ENCODE measurements at places on chromosomes 5 and 9.

DNA sequence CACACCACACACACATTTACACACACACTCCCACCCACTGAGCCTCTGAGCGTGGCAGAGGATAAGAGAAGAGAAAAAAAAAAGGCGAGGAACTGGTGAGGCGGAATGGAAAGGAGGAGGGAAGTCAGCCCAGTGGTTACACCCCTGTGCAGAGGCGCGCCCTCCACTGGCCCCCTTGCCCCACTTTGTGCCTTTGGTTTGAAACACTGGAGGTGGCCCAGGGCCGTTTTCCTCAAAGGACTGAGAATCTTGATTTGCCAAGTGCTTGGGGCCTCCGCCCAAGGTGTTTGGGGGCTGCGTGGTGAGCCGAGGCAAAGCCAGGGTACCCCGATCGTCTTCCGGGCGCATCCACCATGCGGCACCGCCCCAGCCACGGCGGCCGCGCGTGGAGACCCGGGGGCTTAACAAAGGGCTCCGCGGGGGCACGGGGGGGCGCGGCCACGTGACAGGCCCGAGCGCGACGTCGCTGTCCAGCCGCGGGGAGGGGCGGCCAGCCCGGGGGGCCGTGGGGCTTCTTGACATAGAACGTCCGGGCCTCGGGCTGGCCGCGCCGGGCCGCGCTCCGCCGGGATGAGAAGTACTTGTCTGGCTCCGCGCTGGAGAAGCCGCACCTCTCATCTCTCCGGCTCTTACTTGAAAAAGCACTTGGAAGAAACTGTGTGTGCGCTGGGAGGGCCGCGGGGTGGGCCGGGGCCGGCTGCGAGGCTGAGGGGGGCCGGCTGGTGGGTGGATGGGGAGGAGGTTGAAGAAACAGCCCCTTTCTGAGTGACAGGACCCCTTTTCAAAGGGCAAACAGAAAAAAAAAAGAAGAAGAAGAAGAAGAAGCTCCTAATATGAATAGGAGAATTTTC, 21.0 kb downstream of the NR2F1 start:
- DNase-seq: no peak

DNA sequence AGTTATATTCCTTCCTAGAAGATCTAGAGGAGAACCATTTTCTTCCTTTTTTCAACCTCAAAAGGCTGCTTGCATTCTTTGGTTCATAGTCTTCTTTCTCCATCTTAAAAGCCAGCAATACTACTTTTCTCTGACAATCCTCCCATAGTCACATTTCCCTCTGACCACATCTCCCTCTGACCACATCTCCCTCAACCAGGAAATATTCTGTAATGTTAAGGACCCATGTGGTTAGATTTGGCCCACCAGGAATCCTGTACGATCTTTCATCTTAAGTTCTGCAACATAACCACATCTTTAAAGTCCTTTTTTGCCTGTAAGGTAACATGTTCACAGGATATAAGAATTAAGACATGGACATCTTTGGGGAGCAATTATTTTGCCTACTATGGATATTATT, 179.4 kb upstream of the SPEF2 start:
- DNase-seq: no peak

GRCh38 chr5:72133212-72133990, 26.1 kb downstream of the MAP1B start:
- no peak for DNase-seq

GRCh38 chr5:160083501-160083900, 35.7 kb downstream of the PWWP2A start:
- DNase-seq: no peak

GRCh38 chr9:109557481-109557880, 59.4 kb upstream of the PTPN3 start:
- no peak for DNase-seq

DNA sequence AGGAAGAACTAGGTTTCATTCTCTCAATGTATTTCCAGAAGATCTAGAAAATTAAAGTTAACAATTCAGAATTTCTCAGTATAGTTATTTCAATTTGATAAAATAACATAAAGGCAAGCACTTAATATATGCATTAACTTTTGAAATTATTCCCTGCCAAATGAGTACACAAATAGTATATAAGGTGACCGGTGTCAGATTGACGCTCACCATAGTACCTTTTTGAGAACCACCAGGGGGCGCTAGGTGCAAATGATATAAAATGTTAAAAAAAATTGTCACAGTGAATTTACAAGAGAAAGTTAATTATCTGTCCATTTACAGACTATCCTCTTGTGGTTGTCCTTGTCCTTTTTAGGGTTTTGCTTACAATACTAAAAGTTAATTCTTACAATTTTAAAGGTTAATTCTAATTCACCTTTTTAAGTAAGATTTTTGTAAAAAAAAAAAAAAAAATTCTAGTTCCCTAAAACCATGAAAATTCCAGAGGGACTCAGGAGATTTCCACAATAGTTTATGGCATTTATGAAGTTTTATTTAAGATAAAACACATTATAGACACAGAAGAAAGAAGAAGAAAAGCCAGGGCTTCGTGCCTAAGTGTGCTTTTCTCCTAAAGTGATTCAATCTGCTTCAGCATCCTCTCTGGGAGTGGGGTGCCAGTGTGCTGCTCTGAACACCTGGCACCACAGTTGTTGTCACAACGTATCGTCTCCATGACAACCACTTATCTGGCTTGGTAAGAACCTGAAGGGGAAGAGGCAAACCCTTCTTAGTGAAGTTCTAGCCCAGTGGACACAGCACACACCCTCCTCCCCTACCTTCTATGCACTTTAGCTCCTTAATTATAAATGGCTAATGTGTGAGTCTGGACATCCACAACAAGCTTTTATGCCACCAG, 1.7 kb downstream of the ADAMTS16 start:
- peak; percentile 63 for DNase-seq

GRCh38 chr9:2022560-2022959, 7.4 kb downstream of the SMARCA2 start:
- DNase-seq: no peak

- DNase-seq: no peak
These were observed 6.2 kb downstream of the TMEM8B start for GRCh38 chr9:35835216-35835632.

GRCh38 chr5:109173036-109173794, 236.6 kb downstream of the PJA2 start:
- no peak for DNase-seq

DNA sequence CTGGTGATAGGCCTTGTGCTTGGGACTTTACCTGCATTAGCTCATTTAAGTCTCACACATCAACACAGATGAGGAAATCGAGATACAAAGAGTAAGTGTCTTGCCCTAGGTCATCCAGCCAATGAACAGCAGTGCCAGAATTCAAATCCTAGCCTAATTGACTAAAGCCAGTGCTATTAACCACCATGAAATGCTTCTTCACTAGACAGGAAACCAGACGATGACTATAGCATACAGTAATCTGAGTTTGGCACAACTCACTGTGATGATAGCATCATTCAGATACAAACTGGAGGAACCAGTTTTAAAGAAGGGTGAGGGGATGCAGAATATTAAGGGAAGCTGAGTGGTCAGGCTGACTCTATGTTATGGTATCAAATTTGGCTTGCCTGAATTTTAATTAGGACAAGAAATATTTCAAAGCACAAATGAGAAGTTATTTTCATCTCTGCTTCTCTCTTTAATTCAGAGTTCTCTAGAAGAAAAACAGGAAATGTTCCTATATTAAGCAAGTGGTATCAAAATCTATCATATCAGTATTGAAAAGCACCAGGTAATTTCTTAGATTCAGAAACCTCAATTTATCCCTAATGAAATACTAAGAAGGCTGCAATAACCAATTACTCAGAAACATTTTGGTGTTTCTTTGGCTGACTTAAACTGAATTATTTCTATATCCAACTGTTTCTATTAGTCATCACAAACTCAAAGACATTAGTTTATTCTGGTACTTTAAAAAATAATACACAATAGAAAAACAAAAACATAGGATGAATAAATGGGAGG, 147.0 kb upstream of the RASA1 start:
- DNase-seq: no peak

DNA sequence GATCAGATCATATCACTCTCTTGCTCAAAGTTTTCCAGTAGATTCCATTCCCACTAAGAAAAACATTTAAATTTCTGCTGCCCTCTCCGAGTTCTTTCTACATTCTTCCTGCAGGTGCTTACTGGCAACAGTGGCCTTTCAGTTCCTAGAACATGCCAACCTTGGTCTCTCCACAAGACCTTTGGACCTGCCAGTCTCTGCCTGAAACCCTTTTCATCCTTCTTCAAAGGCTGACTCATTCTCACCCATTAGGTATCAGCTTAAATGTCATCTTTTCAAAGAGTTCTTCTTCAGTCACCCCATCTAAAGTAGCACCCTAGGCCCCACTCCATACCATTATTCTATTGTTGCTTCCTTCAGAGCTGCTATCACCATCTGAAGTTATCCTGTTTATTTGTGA, 21.8 kb downstream of the PPIC start:
- no peak for DNase-seq

DNA sequence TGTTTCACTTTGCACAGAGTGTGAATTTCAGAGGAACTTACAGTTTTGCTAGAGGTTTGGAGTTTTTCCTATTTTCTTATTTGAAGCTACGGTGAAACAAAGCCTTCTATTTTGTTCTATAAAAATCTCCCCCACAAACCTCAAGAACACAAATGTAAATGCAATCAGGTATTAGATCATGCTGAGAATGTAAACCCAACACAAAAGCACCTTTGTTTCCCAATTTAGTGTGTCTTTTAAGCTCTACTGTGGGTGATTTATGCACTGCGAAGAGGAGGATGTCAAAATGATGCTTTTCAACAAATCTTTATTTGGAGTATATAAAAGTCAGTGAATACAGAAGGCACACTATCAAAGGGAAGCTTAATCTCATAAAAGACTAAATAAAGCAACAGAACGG, 4.3 kb upstream of the DRD1 start:
- DNase-seq: no peak

DNA sequence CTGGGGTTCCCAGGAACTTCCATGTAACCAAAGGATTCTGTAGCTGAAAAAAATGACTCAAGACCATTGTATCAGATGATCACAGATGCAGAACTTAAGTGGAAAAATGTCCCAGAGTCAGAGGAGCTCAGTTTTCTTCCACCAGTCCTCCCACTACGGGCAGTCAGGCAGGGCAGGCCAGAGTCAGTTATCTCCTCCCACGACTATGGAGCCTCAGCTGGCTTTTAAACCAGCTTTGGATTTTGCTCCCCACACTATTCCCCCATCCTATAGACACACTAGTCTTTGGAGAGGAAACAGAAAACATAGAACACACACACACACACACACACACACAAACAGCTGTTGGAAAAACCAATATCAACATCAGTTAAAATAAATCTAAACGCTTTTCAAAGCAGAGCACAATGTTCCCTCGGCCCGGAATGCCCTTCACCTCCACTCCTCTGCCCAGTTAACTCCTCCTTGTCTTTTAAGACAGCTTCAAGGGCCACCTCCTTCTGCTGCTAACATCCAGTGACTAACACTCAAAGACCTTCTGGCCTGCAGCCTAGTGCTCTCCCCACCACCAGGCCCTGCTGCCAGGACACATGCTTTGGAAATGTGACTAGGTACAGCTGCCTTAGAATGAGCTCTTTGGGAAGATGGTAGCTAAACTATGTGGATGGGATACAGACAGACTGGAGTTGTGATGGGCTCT, 56.8 kb downstream of the NIPAL4 start:
- DNase-seq: no peak

- no peak for DNase-seq
These were observed 33.5 kb upstream of the ZNF354B start for GRCh38 chr5:178826216-178826615.

DNA sequence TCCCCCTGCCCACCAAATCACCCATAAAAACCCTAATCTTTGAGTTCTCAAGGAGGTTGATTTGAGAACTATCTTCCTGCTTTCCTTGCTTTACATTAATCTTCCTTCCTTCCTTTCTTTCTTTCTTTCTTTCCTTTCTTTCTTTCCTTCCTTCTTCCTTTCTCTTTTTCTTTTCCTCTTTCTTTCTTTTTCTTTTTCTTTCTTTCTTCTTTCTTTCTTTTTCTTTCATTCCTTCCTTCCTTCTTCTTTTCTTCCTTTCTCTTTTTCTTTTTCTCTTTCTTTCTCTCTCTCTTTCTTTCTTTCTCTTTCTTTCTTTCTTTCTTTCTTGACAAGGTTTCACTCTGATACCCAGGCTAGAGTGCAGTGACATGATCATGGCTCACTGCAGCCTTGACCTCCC, 67.3 kb upstream of the CEMIP2 start:
- DNase-seq: no peak

DNA sequence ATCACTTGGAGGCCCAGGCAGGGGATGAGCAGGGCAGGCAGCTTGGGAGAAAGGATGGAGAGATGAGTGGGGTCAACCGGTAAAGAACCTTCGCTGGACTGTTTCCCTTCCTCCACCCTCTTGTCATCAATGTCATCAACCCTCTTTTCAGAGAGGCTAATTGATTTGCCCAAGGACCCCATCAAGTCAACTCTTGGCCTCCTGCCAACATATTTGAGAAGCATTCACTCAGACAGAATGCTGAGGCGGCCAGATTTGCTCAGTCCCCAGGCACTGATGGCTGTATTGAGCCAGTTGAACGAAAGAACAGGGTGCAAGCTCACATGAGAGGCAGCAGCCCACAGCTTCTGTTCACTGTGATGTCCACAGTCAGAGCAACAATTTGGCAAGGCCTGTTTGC, 193.5 kb downstream of the RFK start:
- no peak for DNase-seq

GRCh38 chr5:111769541-111769940, 12.5 kb upstream of the NREP start:
- no peak for DNase-seq

DNA sequence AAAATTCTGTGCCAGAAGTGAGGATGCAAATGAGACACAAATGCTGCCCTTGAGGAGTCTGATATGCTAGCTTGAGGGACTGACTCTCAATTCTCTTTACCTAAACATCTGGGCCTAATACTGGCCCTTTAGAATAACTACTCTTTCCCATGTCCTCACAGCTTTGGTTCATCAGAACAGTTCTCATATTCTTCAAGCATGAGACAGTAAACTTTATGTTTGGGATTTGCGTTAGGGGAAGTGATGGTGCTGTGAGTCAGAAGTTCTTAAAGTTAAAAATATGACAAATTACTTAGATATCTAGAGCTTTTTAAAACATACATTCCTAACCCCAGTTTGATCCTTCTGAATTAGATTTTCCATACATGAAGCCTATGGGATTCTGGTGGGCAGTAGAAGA, 665.0 kb upstream of the RGMB start:
- no peak for DNase-seq

DNA sequence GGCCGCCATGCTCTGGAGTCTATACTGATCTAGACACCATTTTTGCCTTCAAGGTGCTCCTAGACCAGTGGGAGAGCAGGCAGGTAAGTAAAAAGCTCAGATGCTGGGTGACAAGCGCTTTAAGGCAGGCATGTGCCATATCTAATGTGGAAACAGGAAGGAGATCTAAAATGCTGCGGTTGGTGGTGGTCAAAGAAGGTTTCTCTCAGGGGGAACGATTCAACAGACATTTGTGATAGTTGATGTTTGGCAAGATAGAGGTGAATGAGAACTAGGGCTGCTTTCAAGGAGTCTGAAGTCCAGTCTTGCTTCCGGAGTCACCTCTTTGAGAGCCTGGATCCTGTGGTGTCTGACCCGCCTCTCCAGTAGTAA, 146.2 kb upstream of the KLF4 start:
- DNase-seq: no peak
